ENCODE measurements at places on chromosomes 1 and 21.

GRCh38 chr1:117674521-117675400 lies 68.9 kb downstream of the TENT5C start:
- no peak for DNase-seq

DNA sequence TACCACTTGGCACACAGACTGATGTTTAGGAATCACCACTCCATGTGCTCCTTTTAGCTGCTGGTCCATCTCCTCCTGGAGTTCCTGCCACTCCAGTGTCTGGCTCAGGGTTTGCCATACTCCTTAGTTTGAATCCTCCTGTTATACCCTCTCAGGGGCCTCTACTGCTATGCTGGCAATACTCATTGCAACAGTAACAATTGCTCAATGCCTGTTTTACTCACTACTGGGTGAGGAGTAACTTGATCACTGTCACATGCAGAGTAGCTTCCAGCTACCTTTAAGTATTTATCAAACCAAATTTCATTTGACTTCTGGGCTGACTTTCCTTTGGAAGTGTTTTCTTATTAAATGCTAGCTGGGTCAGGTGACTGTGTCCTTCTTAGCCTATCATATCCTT lies 107.2 kb upstream of the WLS start:
- DNase-seq = no peak

DNA sequence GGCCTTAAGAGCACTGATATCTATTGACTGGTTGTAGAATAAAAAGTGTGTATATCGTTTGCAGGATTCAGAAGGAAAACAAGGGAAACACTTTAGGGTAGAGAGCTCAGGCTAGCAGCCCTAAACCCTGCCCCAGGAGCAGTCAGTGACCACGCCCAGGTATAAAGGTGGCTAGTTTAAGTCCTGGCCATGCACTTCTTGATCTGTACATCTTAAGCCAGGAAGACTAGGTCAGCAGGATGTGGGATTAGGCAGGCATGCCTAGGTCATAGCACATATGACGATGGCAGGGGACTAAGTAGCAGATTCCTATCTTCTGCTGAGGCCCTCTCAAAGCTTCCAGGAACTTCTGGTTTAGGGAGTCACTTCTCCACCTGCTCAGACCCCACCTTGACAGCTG lies 158.0 kb upstream of the CD34 start:
- DNase-seq = no peak

DNA sequence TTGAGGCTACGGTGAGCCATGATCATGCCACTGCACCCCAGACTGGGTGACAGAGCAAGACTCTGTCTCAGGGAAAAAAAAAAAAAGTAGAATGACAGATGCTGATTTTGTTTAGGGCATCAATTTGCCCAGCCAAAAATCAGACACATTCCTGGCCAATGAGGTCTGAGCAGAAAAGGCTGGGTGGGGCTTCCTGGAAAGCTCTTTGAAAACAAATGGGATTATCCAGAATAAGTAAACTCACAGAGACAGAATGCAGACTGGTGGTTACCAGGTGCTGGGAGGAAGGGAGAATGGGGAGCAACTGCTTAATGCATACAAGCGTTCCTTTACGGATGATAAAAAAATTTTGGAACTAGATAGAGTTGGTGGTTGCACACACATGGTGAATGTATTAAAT lies 10.1 kb upstream of the CITED4 start:
- DNase-seq = no peak

DNA sequence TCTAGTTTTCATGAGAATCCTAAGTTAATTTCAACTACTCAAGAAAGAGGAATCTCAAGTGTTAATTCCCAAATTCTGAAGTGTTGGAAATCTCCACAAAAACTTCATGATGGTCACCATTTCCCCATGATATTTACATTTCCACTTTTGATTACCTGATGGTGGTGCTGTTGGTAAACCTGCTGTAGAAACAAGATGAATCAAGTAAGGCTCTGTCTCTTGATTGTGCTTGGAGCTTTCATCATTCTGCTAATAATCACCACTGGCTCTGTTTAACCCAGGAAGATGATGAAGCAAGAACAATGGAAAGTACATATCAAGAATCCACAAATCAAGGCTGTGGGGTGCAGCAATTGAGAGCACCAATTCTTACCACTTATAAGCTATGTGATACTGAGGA lies 77.8 kb downstream of the C4BPA start:
- no peak for DNase-seq

DNA sequence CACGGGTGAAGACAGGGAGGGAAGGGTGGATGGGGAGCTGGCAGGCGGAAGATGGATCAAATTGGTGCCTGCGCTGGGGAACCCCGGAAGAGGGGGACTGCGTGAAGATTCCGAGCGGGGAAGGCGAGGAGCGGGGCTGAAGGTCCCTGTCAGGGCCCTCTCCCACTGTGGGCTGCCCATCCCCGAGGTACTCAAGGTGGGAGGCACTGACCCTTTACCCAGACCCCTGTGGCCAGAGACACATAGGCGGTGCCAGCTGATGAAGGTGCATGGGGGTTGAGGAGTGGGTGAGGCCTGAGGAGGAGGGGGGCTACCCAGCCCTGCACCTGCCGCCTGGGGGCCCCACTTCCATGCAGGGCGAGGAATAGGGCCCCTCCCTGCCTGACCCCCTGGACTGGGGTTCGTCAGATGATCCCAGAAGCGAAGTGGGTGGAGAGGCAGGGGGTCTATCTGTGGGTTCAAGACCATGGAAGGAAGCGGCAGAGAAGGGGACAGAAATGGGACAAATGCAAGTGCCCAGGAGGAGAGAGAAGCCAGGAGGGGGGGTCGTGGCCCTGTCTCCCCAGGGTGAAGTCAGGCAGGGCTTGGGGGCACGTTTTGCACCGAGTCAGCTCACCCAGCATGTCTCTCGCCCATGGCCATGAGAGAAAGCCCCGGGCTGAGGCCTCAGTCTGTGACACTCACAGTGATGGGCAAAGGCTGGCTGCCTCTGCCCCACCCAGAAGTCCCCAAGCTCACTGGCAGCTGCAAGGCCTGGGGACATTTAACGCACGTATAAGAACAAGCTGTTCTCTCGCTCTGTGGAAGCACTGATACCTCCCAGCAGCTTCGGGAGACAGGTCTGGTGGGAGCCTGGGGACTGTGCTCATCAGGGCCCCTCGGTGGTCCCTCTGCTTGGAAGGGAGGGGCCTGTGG lies 7.0 kb upstream of the MMEL1 start:
- DNase-seq = no peak

- DNase-seq = no peak
These were observed 91.3 kb downstream of the CATSPERE start for GRCh38 chr1:244552336-244552735.

DNA sequence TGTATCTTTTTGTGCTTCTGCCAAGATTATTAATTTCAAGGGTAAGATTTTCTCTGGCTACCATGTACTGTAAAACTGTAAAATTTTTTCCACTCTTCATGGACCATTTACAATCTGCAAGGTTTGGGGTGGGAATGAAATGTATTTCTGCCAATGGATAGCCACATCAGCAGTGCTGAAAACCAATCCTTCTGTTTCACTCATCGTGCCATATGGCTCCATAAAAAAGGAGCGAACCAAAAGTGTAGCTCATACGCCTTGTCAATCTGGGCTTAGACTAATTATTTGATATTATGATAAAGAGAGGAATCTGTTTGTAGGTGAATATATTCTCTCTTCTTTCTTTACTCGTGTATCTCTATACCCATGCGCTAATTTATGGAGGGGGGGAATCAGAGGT lies 3.0 kb upstream of the SLC44A5 start:
- no peak for DNase-seq

DNA sequence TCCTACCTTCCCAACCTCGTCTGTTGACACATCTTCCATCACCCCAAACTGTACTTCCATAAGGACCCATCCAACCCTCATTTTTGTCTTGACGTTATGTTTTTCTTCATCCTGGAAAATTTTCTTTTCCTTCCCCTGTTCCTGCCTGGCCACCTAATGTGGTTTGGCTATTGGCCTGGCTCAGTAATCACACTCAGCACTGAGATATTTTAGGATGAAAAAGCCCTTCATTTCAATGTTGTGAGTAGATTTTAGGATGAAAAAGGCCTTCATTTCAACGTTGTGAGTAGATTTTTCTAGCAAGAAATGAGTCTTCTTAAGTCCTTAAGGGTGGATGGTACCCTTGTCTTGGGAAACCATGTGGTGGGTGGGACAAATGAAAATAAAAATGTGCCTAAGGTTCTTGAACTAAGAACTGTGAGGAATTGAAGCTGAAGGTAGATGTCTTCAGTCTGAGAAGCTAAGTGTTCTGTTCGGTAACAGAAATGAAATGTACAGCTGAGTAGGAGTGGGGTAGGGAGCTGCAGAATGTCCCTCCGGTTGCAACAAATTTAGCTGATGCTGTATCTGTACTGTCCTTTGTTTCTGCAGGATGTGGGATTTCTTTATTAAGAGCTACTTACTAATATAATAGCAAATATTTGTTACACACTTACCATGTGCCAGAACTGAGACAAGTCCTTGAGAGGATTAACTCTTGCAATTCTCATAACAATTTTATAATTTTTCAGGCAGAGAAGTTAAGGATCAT lies 36.1 kb downstream of the DNTTIP2 start:
- DNase-seq = no peak

GRCh38 chr1:27632387-27633297 lies 2.3 kb downstream of the FGR start:
- DNase-seq = no peak

DNA sequence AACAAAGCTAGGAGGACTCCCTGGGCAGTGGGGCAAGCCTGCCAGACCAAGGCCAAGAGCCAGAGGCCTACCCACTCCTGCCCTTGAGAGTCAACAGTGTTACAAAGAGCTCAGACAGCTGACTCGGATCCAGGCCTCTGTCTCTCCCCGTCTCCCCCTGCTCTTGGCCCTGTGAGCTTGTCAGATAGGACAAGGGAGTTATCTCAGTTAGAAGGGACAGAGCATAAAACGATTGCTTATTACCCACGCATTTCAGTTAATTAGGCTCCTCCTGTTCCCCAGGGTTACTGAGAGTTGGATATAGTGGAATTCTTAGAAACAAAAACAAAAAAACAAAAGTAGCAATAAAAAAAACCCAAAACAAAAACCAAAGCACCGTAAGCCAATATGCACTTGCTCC lies 1.3 kb downstream of the SLC41A1 start:
- DNase-seq = no peak

DNA sequence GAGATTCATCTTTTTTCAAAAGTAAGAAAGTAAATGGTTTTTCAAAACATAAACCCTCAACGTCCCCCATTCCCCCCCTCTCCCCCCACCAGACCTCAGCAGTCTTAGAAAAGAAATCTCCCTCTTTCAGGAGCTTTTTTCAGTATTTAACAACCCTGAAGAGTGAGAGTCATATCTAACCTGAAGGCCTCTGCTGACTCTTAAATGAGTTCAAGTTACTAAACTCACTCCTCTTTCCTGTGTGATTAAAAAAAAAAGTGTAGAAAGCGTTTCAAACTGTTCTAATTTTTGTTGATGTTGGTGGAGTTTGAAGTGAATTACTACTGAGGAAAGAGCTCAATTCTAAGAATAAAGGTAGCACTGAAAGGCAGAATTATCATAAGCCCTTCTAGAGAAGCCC lies 93.7 kb downstream of the VAV3 start:
- DNase-seq = no peak

GRCh38 chr1:6497215-6497866 lies 5.9 kb upstream of the PLEKHG5 start:
- no peak for DNase-seq

DNA sequence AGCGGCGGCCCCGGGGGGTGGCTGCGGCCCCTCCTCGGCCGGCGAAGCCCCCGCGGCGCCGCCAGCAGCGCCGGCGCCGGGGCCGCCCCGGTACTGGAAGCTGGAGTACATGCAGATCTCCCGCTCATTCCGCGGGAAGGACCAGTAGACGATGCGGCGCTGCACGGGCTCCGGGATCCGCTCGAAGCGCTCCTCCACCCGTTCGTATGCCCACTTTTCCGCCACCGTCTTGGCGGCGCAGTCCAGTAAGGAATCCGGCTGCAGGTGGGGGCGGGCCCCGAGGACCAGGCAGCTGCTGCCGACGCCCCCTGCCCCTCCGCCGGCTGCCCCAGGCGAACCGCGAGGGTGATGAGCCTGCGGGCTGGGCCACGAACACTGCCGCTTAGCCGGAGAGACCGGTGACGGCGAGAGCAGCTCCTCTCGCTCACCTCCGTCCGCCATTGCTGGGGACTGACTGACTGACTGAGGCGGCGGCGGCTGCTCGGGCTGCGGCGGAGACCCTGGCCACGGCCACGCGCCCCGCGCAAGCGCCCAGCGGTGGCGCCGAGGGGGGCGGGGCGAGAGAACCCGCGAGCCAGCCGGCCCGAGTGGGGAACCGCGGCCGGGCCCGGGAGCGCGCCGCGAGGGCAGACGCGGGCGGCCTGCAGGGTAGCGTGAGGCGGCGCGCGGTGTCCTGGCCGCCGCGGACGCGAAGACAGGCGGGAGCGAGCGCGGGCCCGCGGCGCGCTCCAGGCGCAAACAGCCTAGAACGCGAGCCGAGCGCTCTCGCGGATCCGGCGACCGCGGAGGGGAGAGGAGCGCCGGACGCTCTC lies at the start of gene ZSWIM5:
Gene ZSWIM5, minus strand, starts transcription at position 696 of the 812 bp plus-strand sequence. Its CDS starts 255 bp downstream, at position 441.
- DNase-seq = peak; percentile 52

- DNase-seq = no peak
These were observed 24.8 kb downstream of the ZNHIT6 start for GRCh38 chr1:85683292-85684025.

- DNase-seq = no peak
These were observed 42.6 kb downstream of the EYA3 start for GRCh38 chr1:28045777-28046176.

- DNase-seq = no peak
These were observed 27.7 kb upstream of the IL19 start for GRCh38 chr1:206742719-206743383.

GRCh38 chr1:119651641-119652040 lies 3.6 kb upstream of the ZNF697 start:
- DNase-seq = no peak

DNA sequence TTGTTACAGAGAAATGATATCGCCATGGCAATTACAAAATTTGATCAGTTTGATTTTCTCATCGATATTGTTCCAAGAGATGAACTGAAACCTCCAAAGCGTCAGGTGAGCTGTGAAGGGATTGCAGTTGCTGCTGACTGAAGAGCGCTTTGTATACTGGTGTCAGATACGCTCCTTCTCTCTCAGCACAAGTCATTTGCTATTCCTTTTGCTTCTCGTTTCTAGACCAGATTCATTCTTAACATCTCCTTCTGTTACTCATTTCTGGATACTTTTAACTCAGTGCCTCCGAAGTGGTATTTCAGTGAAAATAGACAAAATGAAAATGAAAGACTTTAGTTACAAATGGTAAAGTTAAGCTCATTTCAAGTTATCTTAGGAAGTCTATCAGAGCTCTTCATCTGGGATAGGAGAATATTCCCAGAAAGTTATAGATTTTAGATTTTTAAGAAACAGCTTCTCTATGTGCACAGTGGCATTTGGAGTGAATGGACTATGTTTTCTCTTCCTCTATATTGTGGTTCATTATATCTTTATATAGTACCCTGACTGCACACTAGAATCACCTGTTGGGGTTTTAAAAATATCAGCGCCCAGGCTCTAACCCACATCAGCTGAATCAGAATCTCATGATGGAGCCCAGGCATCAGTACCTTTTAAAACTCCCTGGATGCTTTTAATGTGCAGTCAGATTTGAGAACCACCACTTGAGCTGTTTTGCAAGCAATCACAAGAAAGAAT lies 30.3 kb upstream of the KCNQ4 start:
- DNase-seq = no peak

GRCh38 chr1:47491341-47491753 lies 53.5 kb downstream of the FOXD2 start:
- DNase-seq = no peak

- no peak for DNase-seq
These were observed 7.9 kb upstream of the CLDN14 start for GRCh38 chr21:36487641-36488307.

Data from stimulated activated CD4-positive, alpha-beta T cell treated with anti-CD3 and anti-CD28 coated beads, TNF-alpha, amount 100 ng/mL, for 48 hours (primary cell).